Activated T-helper 2 cell treated with anti-CD3 and anti-CD28 coated beads, Interferon-gamma antibody, Interleukin-2, Interleukin-4, amounts not matched to agents 10 μg/mL and 5 μg/mL and 100 μg/mL, durations not matched to agents 14 hours and 24 hours and 36 hours (primary cell): ENCODE measurements at places on chromosomes 6 and 20. TPM values are rescaled to one million over a fixed set of nuclear protein-coding genes. Genes with fewer than 3 reads are reported as not detected.

DNA sequence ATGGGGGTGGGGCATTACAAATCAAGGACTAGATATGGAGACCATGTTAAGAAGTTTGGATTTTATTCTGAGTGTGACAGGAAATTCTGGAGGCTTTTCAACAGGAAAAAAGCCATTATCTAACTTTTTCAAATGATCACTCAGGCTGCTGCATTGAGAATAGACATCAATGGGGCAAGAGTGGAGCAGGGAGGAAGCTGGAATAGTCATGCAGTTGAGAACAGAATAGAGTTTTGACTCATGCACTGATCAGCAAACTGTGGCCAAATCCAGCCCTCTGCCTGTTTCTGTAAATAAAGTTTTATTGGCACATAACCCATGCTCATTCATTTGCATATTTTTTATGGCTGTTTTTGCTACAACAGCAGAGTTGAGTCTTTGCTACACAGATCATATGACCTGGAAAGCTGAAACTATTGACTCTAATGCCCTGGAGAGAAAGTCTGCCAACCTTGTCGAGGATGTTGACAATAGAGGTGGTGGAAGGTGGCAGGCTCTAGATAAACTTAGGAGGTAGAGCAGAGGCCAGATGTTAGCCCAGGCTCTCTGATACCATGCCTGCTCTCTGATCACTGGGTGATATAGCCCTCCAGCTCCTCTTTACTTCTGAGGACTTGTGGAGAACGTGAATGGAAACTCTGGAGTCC, 441.8 kb downstream of the PTPRT start:
- no peaks in the 10 kb centered on the region for H3K4me1 ChIP-seq
- H3K27me3 ChIP-seq: no peaks in the 10 kb centered on the region

DNA sequence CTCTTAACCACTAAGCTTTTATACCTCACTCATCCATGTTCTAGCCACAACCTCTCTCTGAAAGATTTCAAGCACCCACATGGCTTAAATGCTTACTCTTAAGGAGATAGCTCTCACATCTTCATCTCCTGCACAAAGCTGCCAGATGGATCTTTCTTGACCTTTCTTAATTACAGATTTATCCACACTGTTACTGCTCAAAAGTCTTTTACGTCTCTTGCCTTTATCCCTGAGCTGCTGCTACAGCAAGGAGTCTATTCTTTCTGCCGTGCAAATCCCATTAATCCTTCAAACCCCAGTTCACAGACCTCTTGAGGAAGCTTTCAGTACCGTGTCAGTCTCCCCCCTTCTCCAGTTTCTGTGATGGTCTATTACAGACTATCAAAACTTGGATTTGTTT, 54.6 kb downstream of the B4GALT5 start:
- H3K27me3 ChIP-seq: no peaks in the 10 kb centered on the region
- H3K4me3 ChIP-seq: no peak overlapping the region
- peaks cover 40% of the 10 kb centered on the region for H3K4me1 ChIP-seq
- peaks cover 36% of the 10 kb centered on the region for H3K36me3 ChIP-seq

DNA sequence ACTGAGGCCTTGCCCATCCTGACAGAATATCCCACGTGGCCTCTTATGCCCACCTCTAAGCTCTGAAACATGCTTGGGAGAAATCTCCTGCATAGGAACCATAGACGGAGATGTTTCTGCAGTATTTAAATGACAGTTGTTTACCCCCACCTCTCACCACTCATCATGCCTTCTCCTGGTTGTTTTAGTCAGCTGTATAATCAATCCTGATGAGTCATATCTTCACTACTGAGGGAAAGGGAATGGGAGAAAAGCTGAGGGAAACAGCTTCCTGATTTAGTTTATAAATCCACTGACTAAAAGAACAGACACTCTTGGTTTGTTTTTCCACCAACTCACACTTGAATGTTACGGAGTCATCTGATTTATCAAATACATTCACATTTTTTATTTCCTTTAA, 113.2 kb upstream of the TENT5A start:
- no peaks in the 10 kb centered on the region for H3K36me3 ChIP-seq
- DNase-seq: no peak
- H3K27ac ChIP-seq: no peak overlapping the region
- no peak overlapping the region for H3K4me3 ChIP-seq
- no peaks in the 10 kb centered on the region for H3K27me3 ChIP-seq

DNA sequence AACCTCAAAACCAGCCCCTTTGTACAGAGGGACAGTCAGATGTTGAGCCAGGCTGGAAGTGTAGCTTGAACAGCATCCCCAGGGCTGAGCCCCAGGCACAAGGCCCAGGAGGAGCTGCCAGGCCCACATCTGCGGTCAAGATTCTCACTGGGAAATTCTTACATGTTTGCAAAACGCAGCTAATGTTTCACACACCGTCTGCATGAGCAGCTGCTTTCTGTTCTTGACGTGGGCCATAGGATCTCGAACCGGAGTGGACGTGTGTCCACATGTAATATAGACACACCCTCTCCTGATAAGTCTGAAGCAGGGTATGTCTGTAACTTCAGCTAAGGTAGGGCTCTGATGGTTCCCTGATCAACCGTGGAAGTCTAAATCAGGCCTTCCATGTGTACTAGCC, 41.3 kb upstream of the TRAF3IP2 start:
- no peak overlapping the region for H3K27ac ChIP-seq
- no peak overlapping the region for H3K4me3 ChIP-seq
- no peaks in the 10 kb centered on the region for H3K36me3 ChIP-seq
- no peak for DNase-seq
- H3K27me3 ChIP-seq: no peaks in the 10 kb centered on the region
- H3K4me1 ChIP-seq: peaks cover 4% of the 10 kb centered on the region

GRCh38 chr6:39029156-39030011, 19.2 kb upstream of the GLP1R start:
- peaks cover 55% of the 10 kb centered on the region for H3K27me3 ChIP-seq
- peak; percentile 35 for DNase-seq
- no peak overlapping the region for H3K4me3 ChIP-seq
- H3K36me3 ChIP-seq: no peaks in the 10 kb centered on the region
- H3K4me1 ChIP-seq: peaks cover 3% of the 10 kb centered on the region
- no peak overlapping the region for H3K27ac ChIP-seq

DNA sequence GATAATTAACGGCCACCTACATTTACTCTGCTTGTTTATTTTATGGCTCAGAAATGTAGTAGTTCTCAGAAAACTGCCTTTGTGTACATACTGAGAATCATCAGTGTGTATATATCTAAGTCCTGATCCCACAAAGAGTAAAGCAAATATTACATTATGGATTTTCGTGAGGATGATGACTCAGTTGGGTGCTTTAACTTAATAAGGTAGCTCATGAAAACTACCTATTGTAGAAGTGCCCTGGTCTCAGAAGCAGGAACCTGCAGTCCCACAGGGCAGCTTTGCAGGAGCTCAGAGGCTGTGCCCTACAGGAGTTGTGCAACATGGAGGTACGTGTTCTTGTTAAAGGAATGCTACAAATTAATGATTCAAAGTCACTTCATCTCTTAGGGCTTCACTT, 108.2 kb downstream of the PLG start:
- H3K36me3 ChIP-seq: no peaks in the 10 kb centered on the region
- no peaks in the 10 kb centered on the region for H3K4me1 ChIP-seq
- DNase-seq: no peak
- H3K27ac ChIP-seq: no peak overlapping the region
- H3K4me3 ChIP-seq: no peak overlapping the region

- H3K27me3 ChIP-seq: no peaks in the 10 kb centered on the region
- H3K27ac ChIP-seq: no peak overlapping the region
- DNase-seq: no peak
- H3K36me3 ChIP-seq: peaks cover 82% of the 10 kb centered on the region
These were observed 23.0 kb downstream of the ZNF217 start for GRCh38 chr20:53570446-53571276.

GRCh38 chr6:13661647-13662046, 46.5 kb downstream of the NOL7 start:
- H3K27ac ChIP-seq: no peak overlapping the region
- no peaks in the 10 kb centered on the region for H3K27me3 ChIP-seq
- peaks cover 51% of the 10 kb centered on the region for H3K4me1 ChIP-seq
- H3K4me3 ChIP-seq: no peak overlapping the region

The PI16 gene
- not detected in 2 replicates for total RNA-seq

The SLC35A1 gene
- total RNA-seq: 10.5 and 11.1 TPM in 2 replicates
